Hypothalamus (tissue), 51 donors: ENCODE measurements at places on chromosomes 6 and 20.

DNA sequence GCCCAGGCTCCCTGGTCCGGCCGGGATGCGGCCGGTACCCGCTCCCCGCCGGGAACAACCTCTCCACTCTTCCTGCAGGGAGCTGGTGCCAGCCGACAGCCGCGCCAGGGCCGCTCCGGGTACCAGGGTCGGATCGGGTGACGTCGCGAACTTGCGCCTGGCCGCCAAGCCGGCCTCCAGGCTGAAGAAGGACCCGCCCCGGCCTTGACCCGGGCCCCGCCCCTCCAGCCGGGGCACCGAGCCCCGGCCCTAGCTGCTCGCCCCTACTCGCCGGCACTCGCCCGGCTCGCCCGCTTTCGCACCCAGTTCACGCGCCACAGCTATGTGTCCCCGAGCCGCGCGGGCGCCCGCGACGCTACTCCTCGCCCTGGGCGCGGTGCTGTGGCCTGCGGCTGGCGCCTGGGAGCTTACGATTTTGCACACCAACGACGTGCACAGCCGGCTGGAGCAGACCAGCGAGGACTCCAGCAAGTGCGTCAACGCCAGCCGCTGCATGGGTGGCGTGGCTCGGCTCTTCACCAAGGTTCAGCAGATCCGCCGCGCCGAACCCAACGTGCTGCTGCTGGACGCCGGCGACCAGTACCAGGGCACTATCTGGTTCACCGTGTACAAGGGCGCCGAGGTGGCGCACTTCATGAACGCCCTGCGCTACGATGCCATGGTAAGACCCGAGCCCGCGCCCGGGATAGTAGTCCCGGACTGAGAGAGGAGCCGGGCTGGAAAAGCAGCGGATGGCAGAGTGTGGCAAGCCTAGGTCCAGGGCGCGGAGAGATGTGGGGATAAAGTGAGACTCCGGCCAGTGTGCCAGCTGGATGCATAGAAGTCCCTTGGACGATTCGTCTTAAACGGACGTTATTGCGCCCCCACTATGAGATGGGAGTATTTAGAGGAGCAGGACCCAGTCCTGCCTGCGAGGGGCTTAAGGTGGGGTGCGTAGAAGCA is at the start of gene NT5E:
NT5E (plus strand) TSS at position 266 of the 942 bp plus-strand sequence; CDS start at position 323, 57 bp downstream.
- DNase-seq, result peak; percentile 70

DNA sequence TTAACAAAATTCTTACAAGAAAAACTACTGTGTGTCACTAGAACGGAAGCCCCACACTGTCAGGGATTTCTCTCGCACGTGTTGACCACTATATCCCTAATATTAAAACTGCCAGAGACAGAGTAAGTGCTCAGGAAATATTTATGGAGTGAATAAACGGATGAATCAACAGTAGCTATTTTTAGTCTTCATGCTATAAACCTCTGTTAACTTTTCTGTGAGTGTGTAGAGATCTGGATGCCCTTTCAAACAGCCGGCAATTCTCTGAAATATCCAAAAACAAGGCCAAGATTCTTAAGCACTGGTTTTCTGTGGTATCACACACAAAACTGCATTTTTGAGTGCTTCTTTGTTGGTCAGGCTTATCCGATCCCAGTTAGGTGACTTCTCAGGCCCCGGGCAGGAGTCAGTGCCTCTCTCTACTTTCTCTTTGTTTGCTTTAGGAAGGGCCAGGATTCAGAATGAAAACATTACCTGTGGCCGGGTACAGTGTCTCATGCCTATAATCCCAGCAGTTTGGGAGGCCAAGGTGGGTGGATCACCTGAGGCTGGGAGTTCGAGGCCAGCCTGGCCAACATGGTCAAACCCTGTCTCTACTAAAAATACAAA is 15.7 kb downstream of the ATP9A start:
- DNase-seq, result no peak

- DNase-seq, result no peak
Measured at GRCh38 chr6:148709577-148709976, 37.3 kb upstream of the UST start.

DNA sequence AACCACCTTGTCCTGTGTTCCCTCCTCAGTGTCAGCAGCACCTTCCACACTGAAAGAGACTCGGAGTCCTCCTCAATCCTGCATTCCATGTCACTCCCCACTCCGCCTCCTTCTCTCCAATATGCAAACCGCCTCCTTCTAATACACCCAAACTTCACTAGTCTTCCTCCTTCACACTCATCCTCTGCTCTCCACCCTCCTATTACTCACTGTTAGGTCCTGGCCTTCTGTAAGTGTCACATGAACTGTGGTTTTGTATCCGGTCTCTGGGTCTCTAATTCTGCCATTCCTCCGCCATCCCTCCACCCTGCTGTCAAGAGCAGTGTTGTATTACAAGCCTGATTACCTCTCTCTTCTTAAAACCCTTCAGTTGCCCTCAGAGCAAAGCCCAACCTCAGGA is 200.5 kb upstream of the CDYL start:
- DNase-seq, result no peak

- DNase-seq, result no peak
Measured at GRCh38 chr6:80158478-80158989, 52.1 kb downstream of the BCKDHB start.

DNA sequence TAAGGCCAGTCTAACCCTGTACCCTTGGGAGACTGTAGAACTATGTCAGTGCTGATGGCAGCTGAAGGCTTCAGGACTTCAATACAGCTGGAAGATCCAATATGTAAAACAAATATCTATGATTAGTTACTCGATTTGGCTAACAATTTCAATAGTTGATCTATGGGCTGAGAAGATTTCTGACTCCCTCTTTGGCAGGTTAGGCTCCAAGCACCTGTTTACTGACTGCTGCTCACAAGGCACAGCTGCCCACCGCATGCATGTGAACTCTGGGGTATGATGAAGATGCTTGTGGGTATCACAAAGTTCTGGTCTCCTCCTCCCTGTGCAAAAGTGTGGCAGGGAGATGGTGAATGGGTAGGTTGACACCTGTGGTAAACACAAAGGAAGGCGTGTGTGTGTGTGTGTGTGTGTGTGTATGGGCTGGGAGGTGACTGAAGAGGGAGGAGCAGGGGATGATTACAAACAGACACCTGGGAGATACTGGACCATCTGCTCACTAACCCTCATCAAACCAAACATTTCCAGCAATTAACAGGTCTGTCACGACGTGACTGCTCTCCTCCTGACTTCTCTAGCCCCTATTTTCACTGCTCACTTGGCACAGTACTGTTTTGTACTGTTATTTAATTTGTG is 18.1 kb downstream of the ELMO2 start:
- DNase-seq, result no peak

DNA sequence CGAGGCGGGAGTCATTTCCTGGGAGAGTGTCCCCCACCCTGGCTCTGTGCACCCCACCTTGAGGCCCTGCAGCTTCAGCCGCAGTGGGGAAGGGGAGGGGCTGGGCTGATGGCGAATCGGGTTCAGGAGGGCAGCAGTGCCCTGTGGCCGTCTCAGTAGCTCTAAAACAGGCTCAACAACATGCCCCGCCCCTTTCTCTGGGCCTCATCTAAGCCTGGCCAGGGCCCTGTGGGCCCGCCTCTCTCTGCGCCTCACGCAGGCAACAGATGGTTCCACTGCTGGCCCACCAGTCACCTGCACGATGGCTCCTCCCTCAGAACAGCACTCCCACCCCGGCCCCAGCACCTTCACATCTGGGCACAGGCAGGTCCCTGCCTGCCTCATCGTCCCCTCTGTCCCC is 30.2 kb downstream of the CHRNA4 start:
- no peak for DNase-seq

DNA sequence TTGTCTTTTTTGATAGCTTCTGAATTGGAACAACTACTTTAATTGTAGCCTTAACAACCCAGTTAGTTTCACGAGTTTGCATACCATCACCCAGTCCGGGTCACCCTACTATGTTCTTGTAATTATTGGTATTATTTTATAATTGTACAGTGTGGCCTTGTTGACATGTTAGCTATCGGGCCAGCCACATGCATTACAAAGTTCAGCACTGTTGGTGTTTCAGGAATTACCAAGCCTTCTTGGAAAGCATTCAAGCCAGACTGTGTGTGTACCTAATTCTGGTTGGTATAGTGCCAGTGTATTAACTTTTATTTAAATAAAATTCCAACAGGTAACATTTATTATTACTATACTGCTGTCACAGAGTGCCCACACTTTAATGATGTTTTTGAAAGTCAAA is 150.9 kb downstream of the JARID2 start:
- DNase-seq, result no peak

DNA sequence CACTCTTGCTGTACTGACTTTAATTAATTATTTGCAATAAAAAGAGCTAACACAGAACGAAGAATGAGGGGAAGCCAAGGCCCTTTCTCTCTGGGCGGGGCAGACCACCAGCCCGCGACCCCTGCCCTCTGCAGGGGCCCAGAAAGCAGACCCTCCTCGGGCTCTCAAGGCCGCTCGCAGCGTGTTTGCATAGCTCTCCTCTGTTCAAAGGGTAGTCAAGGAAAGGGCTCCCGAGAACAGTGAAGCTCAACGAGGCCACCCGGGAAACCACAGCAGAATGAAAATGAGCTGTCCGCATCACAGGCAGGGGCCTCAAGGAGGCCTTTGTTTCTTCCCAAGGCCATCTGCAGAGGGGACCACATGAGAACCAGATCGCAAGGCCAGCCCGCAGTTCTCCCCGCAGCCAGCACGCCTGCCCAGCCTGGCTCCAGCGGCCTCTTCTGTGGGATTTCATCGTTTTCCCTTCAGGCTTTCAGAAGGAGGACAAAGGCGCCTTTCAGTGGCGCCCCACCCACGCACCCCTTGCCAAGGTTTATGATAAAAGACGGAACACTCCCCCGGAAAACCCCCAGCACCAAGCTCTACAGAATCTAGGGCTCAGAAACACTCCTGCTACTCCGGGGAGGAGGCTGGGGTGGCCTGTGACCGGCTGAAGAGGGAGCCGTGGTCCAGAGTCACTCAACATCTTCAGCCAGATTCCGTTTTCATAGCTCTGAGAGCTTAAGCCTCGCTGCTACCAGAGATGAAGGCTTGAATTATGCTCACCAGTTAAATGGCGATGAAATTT is 25.3 kb downstream of the ACSS1 start:
- DNase-seq, result peak; percentile 92

- DNase-seq, result no peak
Measured at GRCh38 chr6:152993847-152994246, 8.7 kb downstream of the MTRF1L start.

DNA sequence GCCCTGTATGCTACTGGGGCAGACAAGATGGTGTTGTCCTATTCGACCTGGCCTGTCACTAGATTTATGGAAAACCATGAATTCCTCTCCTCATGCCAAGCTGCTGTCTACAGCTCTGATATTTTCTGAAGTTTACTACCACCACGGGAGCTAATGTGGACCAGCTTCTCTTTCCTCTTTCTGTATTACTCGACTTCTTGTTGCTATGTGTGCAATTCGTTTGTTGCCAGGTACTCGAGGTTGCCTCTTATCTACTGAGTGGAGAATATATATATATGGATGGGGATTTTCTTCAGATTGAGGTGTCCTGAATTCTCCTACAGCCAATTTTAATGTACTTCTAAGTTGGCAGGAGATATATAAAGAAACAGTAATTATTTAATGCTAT is 34.7 kb downstream of the MAN1A1 start:
- DNase-seq, result no peak

GRCh38 chr20:21208999-21209398 is 83.1 kb downstream of the KIZ start:
- no peak for DNase-seq

DNA sequence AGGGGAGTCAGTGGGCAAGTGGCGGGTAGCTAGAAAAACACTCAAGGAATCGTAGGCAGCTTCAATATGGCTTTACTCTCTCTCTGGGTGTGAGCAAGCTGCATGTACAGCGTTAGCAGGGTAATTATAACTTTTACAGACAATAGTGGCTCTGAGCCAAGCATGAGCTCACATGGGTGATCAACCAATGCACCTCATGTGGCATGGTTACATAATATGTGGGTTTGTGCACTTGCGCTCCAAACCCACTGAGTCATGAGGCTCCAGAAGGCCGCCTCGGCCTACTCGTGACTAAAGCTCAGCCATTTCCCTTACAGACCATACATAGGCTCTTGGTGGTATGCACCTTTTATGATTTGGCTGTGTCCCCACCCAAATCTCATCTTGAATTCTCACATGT is 78.4 kb upstream of the FBXL4 start:
- DNase-seq, result no peak

DNA sequence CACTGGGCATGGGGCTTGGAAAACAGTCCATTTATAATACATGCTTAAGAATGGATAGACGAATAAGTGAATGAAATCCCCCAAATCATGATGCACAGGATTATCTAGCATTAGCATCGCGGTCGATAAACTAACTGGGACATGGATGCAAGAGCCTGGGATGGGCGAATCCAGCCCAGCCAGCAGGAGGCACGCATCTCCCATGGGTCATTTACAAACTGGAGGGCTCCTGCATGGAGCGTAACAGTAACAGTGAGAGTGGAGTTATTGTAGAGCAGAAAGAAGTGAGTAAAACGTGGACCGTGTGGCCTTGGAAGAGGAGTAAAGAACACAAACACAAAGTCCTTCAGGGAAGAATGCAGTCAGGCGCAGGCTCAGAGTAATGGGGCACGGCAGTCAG is 136.5 kb downstream of the AGPAT4 start:
- no peak for DNase-seq

GRCh38 chr6:75843396-75843795 is 94.4 kb downstream of the MYO6 start:
- DNase-seq, result no peak

- no peak for DNase-seq
Measured at GRCh38 chr20:3765171-3765882, 2.2 kb downstream of the ADISSP start.

DNA sequence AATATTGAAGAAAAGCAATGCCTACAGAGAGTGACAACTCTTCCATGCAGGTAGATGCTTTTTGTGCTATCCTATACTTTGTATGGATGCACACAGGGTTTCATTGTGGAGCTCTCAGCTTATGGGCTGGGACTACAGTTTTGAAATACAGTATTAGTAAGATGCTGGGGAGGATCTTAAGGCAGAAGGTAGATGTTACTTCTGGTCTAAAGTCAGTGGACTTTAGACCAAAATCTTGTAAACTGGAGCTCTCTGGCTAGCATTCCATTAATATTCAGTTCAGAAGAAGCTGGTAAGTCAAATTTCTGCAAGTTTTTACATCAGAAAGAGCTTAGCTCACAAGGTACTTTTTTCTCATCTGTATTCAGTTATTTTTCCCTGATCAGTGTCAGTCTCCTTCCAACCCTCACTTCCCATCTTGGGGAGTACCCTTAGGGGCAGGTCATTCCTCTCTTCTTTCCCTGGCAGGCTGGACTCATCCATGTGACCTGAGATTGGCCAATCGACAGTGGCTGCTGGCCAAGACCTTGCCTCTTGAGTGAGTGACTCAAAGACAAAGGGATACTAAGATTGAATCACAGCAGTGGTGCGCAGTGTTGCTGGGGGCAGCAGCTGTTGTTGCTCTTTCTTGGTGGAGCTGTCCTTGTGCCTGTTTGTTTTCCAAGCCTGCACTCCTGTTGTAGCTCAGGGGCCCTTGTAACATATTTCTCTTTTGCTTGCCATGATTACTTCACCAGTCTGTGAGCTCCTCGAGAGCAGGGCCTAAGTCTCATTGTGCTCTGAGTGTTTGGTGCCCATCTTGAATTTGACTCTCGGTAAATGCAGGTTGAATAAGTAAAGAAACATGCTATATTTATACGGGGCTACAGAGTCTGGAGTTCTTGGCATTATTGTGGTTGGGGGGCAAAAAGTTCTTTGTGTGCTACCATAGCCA is 2.8 kb upstream of the PHF20 start:
- DNase-seq, result peak; percentile 64
